ENCODE measurements at places on chromosomes 11 and 22.

DNA sequence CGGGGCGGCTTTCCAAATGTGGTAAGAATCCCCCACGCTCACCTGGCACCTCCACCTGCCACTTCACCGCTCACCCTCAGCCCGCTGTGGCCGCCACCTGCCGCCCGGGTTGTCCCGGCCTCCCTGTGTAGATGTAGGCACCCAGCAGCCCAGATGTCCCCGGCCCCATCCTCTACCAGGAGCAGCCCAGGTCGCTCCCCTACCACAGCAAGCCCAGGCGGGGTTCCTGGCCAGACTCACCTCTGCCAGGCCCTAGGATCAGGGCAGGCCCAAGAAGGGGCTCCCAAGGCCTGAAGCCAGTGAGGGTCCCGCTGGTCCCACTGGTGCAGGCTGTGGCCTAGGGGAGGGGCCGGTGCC is 27.4 kb downstream of the MOB2 start:
- DNase-seq: no peak

- DNase-seq: no peak
Measured at GRCh38 chr11:94776351-94777321, 8.5 kb downstream of the AMOTL1 start.

- DNase-seq: no peak
Measured at GRCh38 chr11:25794804-25795203, 537.1 kb upstream of the ANO3 start.

DNA sequence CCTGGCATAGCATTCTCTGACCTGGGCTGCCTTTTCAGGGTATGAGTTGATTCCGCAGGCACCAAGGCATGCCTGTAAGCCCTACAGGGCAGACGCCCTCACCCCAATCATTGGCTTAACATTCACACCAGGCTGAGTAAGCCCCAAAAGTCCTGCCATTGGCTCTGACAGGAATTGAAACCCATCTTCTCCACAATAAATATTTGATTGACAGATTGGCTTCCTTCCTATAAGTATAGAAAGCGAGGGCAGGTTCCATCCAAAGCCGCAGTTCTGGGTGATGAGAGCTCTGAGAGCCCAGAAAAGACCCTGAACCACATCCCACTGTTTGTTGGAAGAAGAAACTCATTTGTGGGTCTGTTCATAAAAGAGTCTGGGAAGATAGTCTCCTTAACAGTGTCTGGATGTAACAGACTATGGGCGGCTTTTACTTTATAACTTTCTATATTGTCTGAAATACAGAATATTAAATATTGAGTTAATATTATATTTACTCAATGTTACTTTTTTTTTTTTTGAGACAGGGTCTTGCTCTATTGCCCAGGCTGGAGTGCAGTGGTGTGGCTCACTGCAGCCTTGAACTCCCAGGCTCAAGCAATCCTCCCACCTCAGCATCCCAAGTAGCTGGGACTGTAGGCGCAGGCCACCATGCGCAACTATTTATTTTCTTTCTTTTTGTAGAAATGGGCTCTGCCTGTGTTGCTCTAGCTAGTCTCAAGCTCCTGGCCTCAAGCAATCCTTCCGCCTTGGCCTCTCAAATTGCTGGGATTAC is 46.8 kb downstream of the FAM83F start:
- DNase-seq: no peak

GRCh38 chr11:91296629-91297028 is 928.0 kb upstream of the FAT3 start:
- DNase-seq: no peak

DNA sequence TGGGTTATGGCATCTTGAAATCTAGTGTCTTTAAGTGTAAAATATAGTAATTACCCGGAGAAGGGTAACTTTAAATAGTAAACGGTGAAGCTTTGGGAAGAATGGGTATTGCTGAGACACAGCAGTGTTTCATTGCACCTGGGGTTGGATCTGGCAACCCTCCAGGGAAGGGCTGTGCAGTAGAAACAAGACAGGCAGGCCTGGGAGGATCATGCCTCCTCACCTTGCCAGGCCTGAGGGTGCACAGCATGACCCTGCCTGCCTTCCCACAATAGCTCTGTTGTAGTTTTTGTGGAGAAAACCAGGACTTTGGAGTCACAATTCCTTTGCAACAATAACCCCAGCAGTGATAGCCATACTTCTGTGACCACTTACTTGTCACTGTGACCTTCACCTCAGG is 64.6 kb upstream of the ADSL start:
- no peak for DNase-seq

GRCh38 chr22:40023341-40023841 is 28.6 kb downstream of the FAM83F start:
- no peak for DNase-seq

GRCh38 chr22:37733625-37734401 is 37.0 kb downstream of the TRIOBP start:
- no peak for DNase-seq

DNA sequence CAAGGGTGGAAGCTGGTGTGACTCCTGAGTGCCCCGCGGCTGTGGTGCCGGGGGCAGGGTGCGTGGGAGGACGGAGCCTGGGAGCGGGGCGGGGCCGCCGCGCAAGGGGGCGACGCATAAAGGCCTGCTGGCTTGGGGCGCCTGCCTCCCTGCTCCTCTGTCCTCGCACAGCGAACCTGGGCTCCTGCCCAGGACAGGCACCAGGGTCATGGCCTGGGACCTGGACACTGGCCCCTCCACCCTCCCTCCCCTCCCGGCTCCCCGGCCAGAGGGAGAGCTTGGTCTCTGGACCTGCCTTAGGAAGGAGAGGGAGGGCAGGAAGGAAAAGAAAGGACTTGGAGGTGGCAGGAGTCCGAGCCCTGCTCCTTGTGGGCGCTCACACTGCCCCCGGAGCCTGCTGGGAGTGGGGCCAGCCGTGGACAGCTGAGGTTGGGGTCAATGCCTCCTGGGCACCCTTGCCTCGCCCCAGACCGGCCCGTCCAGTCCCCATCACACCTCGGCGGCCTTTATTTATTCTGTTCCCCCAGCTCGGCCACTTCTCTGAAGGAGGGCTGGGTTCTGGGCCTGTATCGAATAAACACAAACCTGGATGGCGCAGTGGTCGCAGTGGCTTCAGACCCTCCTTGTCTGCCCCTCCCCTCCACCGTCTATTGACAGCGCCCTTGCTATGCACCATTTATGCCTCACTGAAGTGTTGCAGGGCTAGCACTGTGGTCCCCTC is 8.7 kb downstream of the SLC16A8 start:
- no peak for DNase-seq

DNA sequence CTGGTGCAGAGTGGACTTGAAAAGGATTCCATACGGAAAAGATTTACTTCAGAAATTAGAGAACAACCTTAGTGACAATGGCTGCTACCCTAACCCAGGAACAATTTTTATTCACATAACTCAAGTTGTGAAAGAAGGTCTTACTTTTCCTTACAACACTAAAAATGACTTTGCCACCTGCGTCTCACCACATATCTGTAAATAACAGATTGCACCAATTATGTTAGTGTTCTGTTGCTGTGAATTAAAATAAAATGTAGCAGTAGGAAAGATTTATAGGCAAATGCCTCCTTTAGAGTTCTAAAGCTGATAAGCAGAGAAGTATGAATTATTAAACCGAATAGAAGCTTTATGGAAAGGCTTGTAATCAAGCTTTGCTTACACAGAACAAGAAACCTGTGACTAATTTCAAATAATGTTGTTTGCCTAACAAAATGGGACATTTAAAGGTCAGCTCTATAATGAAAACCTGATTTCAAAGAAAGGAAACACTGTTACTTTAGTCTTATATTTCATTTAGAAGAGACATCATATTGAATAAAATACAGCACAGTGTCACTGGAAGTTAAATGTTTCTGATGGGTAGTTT is 2237.8 kb downstream of the LRRC4C start:
- no peak for DNase-seq

DNA sequence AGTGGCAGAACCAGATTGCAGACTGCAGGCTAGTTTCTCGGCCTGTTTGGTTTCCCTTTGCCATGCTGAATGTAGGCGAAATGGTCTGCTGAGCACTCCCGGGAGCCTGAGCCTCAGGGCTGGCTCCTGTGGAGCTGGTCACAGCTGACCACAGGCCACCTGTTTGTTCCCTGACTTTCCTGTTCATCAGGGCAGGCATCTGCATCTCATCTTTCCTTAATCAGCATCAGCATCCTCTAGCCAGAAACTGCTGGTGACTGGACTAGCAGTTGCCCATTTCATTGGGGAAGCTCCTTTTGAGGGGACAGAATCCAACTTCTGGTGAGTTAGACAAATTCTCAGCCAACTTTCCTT is 20.2 kb upstream of the C11orf96 start:
- DNase-seq: no peak

DNA sequence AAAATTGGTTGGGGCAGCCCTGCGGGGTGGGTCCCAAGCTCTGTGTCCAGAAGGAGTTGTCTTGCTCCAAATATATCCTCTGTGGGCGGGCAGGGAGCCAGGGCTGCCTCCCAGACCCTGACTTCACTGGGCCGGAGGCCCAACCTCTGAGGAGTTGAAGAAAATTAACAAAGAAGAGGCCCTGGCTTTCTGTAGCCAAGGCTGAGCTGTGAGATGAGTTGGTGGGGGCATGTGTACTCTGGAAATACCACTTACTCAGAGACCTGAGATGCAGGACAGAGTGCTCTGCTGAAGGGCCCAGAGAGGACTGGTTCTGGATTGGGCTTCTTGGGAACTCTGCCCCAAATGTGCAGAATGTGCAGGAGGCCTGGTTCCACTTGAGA is 96.3 kb downstream of the SWAP70 start:
- DNase-seq: no peak
